ENCODE measurements at places on chromosomes 3 and 15.

DNA sequence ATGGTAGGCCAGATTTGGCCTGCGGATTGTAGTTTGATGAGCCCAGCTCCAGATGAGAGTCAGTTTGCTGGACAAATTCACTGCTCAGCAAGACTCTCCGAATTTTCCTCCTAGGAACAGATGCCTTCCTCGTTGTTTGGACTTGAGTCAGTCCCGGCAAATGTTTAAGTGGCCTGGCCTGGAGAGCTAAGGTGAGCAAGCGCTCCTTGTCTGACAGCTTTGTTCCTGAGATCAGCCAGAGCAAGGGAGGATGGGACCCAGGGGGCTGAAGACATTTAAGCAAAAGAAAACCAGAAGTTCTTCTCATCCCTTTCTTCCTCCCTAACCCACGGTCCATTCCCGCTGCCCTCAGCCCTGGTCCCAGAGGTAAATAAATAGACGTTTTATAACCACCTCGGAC lies 40.3 kb downstream of the POLR2M start:
- no peak for DNase-seq

DNA sequence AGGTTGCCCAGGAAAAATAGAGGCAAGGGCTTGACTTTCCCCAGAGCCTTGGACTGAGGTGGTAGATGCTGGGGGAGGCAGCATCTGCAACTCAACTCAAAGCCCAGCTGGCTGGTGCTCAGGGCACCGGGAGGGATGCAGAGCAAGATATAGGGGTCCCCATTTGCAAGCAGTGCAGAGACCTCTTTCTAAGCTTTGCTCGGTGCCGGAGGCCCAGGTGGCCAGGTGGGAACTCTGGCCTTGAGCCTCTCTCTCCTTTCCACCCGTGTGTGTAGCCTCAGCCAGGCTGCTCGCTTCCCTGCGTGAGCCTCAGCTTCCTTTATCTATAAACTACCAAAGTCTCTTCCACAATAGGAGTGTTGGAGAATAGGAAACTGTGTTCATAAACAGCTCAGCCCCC lies 36.5 kb downstream of the SLC6A6 start:
- no peak for DNase-seq

GRCh38 chr3:44355362-44356033 lies 16.9 kb downstream of the TCAIM start:
- peak; percentile 49 for DNase-seq

GRCh38 chr3:8579096-8579495 lies 65.5 kb downstream of the SSUH2 start:
- no peak for DNase-seq

GRCh38 chr3:194757647-194758061 lies 72.0 kb downstream of the FAM43A start:
- no peak for DNase-seq

GRCh38 chr3:150372722-150373121 lies 35.4 kb upstream of the TSC22D2 start:
- DNase-seq, result no peak

DNA sequence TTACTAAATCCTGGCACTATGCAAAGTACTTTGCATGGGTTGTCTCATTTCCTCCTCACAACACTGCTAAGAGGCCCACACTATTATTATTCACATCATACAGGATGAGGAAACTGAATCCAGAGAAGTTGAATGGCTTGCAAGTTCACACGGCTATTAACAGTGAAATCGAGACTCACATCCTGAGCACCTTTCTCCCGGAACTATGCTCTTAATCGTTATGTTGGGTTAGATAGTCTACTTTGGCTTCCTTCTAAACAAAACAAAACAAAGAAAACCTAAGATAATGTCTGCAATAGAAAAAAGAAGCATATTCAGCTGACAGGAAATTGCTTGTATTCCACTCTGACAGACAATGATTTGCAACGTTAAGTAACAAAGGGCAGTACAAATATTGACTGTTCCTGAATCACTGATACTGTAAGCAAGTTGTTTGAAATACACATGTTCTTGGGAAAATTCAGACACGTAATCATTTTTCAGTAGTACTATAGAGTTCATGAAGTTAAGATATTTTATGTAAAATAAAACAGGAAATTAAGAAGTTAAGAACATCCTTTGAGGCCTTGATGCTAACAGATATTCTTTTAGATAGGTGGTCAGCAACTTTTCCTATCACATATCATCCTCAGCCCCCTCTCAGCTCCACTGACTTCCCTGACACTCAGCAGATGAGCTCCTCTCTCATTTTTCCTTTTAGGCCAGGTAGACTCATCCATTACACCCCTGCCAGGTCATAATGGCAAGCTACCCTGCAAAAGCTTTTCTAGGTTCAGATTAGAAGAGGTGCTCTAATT lies 40.7 kb downstream of the C2CD4B start:
- DNase-seq, result no peak

DNA sequence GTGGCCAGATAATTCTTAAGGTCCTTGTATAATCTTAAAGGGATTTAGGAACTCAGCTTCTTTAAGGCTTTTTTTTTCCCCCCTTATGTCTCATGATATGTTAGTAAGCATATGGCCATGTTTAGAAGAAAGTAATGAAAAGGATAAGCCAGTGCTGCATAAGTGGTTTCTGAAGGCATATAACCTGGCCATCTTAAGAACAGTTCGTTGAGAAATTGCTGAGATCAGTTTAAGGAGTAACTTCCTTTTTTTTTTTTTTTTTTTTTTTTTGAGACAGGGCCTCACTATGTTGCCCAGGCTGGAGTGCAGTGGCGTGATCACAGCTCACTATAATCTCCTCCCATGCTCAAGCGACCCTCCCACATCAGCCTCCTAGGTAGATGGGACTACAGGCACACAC lies 51.7 kb downstream of the UBE2E2 start:
- DNase-seq, result no peak

DNA sequence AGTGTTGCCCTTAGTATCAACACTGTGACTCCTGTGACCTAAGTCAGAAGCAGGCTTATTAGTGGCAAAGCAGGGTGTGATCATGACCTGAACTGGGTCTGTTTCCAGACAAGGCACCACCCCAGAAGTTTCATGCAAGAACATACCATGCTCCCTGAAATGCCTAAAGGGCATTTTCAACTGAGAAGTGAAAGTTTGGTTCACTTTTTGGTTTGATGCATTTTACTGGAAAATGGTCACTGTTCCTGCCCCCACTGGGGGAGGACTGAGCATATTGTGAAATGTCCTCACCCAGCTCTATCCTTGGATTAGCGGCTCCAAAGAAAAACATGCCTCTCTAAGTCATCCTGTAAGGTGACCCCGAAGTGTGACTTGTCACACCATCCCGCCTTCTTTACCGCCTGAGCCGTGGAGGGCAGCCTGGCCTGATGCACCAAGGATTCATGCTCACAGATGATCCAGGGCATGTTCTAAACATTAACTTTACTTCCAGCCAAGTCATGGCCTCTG lies 3.1 kb upstream of the FAM240A start:
- DNase-seq, result no peak

- DNase-seq, result no peak
Measured at GRCh38 chr3:113436809-113437208, 4.5 kb downstream of the CFAP44 start.

DNA sequence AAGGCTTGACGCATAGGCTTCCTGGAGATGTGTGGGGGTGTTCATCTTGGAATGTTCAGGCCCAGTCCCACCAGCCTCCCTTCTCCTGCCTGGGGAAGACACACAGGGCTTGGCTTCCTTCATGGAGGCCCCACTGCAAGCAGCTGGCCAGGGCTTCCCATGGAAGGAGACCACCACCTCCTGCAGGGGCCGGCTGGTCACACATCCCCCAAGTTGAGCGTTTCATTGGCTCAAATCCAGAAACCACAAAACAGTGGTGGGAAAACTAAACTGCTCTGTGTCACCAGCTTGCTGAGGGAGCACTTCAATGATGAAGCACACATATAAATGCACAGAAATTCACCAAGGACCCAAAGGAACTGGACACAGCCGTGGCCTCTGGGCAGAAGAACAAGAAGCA lies 8.3 kb downstream of the IQSEC1 start:
- no peak for DNase-seq

GRCh38 chr3:103889675-103890074 lies 1454.9 kb downstream of the ZPLD1 start:
- no peak for DNase-seq

DNA sequence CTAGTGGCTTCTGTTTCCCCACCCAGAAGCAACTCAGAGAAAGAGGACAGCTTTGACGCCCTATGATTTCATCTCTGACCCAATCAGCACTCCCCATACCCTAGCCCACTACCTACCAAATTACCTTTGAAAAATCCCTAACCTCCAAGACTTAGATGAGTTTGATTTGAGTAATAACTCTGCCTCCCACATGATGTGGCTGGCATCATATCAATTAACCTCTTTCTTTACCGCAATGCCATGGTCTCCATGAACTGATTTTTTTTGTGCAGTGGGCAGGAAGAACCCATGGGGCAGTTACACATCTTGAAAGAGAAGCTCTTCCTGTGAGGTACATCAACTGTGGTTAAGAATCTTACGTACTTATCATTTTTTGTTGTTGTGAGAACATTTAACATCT lies 25.5 kb upstream of the APOD start:
- no peak for DNase-seq

DNA sequence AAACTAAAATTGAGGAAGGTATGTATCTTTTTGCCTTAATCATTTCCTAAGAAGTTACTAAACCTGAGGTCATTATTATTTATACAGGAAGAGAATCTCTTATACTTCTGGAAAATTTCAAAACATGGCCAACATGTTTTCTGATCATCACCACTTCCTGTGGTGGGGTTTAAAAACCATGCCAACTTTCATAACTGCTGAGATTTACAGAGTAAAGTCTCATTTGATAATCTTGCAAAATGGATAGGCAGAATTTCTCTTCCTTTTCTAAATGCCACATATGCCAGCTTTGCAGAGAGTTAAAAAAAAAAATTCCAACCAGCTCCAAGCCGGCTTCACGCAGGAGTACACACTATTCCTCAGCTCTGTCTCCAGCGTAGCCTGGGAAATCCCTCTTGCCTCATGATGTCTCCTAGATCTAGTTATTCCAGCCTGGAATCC lies 124.3 kb upstream of the SPRED1 start:
- DNase-seq, result peak; percentile 42

DNA sequence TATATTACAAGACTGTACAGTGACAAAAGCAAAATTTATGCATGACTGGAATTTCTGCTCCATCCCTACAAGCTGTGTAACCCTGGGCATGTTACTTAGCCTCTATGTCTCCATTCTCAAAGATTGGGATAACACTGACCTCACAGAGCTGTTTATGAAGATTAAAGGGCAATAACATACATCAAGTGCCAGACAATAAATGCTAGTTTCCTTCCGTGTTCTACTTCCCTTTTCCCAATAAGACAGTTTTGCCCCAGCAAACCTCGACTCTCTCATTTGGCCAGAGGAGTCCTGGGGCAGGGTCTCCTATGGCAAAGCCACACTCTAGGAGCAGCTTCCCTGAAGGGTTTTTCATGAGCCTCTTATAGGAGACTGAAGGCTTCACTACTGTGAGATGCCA lies 7.5 kb downstream of the HEXA start:
- DNase-seq, result no peak

- DNase-seq, result no peak
Measured at GRCh38 chr15:28122038-28122949, 23.2 kb upstream of the OCA2 start.

- DNase-seq, result no peak
Measured at GRCh38 chr15:58269455-58270414, 131.6 kb downstream of the AQP9 start.

DNA sequence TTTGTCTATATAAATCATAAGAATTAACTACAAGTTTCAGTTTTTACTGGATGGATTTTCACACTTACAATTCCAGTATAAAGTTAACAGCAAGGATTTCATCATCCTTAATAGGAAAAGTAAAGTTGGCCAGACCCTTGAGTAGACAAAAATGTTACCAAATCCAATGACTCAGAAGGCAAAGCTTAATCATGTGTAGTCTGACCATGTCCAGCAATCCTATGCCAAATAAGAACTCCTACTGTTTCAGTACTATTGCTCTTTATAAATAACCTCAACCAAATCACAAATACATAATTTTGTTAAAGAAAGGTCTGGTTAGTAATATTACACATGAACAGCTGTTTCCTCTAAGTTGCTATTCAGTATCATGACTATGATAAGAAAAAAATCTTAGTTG lies 35.0 kb downstream of the PLOD2 start:
- DNase-seq, result peak; percentile 89

- DNase-seq, result no peak
Measured at GRCh38 chr3:182651461-182651860, 141.8 kb upstream of the ATP11B start.

DNA sequence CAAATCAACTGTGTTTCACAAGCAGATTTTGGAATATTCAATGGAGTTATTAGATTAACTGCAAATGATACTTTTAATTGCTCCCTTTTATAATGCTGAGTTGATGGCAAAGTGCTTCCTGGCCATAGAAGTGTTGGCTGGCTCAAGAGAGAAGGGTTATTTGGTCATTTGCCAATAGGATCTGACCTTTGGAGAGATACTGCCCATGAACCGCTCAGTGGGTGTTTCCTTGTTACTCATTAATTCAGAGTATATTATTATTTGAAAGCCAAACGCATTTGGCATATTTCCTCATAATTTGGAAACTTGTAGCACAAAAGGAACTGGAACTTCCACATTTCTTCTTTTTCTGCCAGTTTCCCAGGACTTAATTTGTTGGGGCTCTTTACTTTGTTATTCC lies 234.7 kb downstream of the CDIN1 start:
- DNase-seq, result no peak

- no peak for DNase-seq
Measured at GRCh38 chr3:193335031-193335430, 43.5 kb downstream of the ATP13A5 start.

DNA sequence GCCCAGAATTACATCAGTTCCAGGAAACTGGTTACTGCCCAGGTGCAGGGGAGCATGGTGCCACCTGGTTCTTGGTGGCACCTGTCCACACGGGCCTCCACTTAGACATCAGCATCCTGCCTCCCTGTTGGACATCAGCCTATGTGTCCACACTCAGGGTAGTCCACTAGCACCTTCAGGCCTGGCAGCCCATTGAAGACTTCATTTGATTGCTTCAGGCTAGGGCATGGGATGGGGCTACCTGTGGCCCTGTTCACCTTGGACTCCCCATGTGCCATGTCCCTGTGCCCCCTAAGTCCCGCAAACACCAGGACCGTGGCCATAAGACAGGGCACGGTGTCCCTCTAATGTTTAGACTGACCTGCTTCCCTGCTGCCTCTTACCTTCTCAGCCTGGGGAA lies 30.9 kb downstream of the CYP8B1 start:
- DNase-seq, result no peak

DNA sequence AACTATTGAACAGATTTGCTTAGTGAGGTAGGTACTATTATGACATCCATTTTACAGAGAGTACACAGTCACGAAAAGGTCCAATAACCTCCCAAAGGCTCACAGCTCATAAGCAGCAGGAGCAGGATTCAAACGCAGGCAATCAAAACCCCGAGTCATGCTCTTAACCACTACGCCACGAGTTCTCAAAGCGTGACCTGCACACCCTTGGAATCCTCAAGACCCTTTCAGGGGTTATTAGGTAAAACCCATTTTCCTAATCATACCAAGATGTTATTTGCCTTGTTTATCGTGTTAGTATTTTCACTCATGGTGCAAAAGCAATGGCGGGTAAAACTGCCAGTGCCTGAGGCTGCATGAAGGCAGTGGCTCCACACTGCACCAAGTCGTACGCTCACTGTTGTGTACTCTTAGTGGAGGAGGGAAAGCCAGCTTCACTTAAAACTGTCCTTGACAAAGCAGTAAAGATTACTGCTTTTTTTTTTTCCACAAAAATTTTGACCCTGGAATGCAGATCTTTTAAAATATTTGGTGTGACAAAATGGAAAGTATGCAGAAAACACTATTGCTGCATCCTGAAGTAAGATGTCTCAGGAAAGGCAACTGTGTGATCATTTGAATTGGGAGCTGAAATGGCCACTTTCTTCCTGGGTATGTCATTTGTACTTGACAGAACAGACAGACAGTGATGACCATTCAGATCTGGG lies 96.1 kb downstream of the IGF2BP2 start:
- DNase-seq, result no peak
